Right atrium auricular region (tissue), 2 donors: ENCODE measurements at places on chromosomes 2 and 18. TPM values are rescaled to one million over a fixed set of nuclear protein-coding genes. Genes with fewer than 3 reads are reported as not detected.

TANC1 gene
- 58.9 TPM for total RNA-seq

PSMG2 gene
- 37.7 TPM for total RNA-seq

FAM237A gene
- not detected for total RNA-seq

TEKT4 gene
- total RNA-seq, result not detected

LINC00305 gene
- not detected for total RNA-seq

TWIST2 gene
- 6.2 TPM for total RNA-seq

IL1RN gene
- total RNA-seq, result 0.41 TPM

GKN2 gene
- total RNA-seq, result not detected

NEURL3 gene
- not detected for total RNA-seq

POU3F3 gene
- 0.79 TPM for total RNA-seq

- DNase-seq, result no peak
- no peak overlapping the region for H3K4me3 ChIP-seq
- H3K4me1 ChIP-seq, result no peaks in the 10 kb centered on the region
- no peak overlapping the region for H3K27ac ChIP-seq
- H3K27me3 ChIP-seq, result no peaks in the 10 kb centered on the region
- H3K36me3 ChIP-seq, result no peaks in the 10 kb centered on the region
These were observed 754.9 kb downstream of the SATB2 start for GRCh38 chr2:198702796-198703195.

DNA sequence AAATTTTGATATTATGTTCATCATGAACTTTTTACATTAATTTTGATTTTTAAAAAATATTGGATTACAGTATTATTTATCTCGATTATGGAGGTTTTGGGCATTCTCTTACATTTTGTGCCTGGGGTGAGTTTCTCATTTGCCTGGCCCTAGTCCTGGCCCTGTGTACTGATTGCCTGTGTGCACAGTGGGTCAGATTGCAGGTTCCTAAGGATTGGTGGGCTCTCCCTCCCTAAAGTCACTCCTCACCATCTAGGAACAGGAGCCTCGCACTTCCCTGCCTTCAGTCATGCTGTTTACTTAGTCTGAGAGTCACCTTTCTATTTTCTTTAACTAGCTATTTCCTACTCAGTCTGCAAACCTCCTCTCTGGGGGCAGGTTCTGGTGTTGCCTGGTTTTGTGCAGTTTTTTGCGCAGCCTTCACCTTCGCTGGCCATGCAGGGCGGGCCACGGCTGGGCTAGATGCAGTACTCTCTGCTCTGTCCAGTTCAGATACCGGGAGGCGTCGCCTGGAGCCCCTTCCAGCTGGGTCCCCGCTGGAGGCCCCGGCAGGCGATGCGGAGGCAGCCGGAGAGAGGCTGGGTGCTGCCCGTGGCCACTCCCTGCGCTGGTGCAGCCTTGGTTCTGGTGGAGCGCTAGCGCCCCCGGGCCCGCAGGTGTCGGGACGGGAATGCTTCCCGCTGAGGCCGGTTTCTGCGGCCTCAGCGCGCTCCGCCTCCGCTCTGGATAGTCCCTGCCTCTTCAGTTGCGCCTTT is 23.3 kb upstream of the MC5R start:
- H3K36me3 ChIP-seq, result no peaks in the 10 kb centered on the region
- H3K4me3 ChIP-seq, result peak overlapping the region; percentile 33
- DNase-seq, result peak; percentile 66

GRCh38 chr18:72119082-72119481 is 425.1 kb downstream of the CBLN2 start:
- H3K27me3 ChIP-seq, result no peaks in the 10 kb centered on the region
- DNase-seq, result no peak
- H3K4me1 ChIP-seq, result no peaks in the 10 kb centered on the region
- H3K4me3 ChIP-seq, result no peak overlapping the region

GRCh38 chr2:230423851-230424458 is 8.0 kb downstream of the SP100 start:
- no peak overlapping the region for H3K4me3 ChIP-seq
- no peaks in the 10 kb centered on the region for H3K27me3 ChIP-seq
- H3K36me3 ChIP-seq, result peaks cover 15% of the 10 kb centered on the region
- peaks cover 34% of the 10 kb centered on the region for H3K4me1 ChIP-seq
- H3K27ac ChIP-seq, result no peak overlapping the region

DNA sequence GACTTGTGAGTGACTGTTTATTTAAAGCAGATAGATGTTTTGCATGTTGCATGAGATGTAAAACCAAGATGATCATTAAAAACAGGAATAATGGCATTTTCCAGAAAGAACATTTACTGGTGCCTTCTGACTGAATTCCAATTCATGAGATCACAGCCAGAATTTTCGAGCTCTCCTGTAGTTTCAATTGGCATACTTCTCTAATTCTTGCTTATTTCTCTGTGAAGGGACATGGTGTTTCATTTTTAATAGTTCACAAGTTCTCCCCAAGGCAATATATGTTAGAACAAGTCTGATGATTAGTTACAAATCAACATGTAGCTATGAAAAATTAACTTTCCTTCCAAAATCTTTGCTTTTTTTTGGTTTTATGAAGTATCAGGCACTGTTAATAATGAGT is 105.7 kb downstream of the PDE1A start:
- no peak overlapping the region for H3K4me3 ChIP-seq
- no peak for DNase-seq
- no peaks in the 10 kb centered on the region for H3K36me3 ChIP-seq
- no peaks in the 10 kb centered on the region for H3K27me3 ChIP-seq

GRCh38 chr2:30601375-30601774 is 154.3 kb downstream of the LCLAT1 start:
- no peak overlapping the region for H3K27ac ChIP-seq
- no peak overlapping the region for H3K4me3 ChIP-seq
- DNase-seq, result no peak
- H3K27me3 ChIP-seq, result no peaks in the 10 kb centered on the region
- no peaks in the 10 kb centered on the region for H3K4me1 ChIP-seq

GRCh38 chr2:159449504-159450124 is 163.1 kb upstream of the WDSUB1 start:
- H3K36me3 ChIP-seq, result peaks cover 24% of the 10 kb centered on the region
- H3K27ac ChIP-seq, result no peak overlapping the region
- peaks cover 5% of the 10 kb centered on the region for H3K4me1 ChIP-seq
- no peaks in the 10 kb centered on the region for H3K27me3 ChIP-seq
- no peak for DNase-seq
- no peak overlapping the region for H3K4me3 ChIP-seq

- peak; percentile 18 for DNase-seq
- H3K36me3 ChIP-seq, result no peaks in the 10 kb centered on the region
- H3K27ac ChIP-seq, result no peak overlapping the region
These were observed 37.8 kb downstream of the CYP26B1 start for GRCh38 chr2:72109904-72110303.

- H3K4me1 ChIP-seq, result no peaks in the 10 kb centered on the region
- DNase-seq, result no peak
- no peaks in the 10 kb centered on the region for H3K36me3 ChIP-seq
- H3K27me3 ChIP-seq, result no peaks in the 10 kb centered on the region
- no peak overlapping the region for H3K27ac ChIP-seq
- no peak overlapping the region for H3K4me3 ChIP-seq
These were observed 12.7 kb upstream of the FHOD3 start for GRCh38 chr18:36284671-36285295.

DNA sequence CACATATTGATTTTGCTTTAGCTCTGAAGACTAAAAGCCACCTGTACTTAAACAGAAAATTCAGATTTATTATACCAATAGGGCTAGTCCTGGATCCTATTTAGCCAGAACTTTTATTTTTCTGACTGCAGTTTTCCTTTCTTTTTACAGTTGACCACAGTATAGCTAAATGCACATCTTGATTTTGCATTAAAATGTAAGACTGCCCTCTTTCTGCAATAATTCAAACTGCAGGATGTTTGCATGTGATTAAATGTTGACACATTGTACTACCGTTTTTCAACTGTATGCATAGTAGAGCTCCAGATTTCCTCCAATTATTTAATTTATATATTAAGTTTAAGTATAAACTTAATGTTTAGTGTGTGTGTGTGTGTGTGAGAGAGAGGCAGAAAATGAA is 1262.9 kb downstream of the SUCLG1 start:
- no peaks in the 10 kb centered on the region for H3K4me1 ChIP-seq
- no peak for DNase-seq
- no peaks in the 10 kb centered on the region for H3K36me3 ChIP-seq
- H3K27ac ChIP-seq, result no peak overlapping the region

DNA sequence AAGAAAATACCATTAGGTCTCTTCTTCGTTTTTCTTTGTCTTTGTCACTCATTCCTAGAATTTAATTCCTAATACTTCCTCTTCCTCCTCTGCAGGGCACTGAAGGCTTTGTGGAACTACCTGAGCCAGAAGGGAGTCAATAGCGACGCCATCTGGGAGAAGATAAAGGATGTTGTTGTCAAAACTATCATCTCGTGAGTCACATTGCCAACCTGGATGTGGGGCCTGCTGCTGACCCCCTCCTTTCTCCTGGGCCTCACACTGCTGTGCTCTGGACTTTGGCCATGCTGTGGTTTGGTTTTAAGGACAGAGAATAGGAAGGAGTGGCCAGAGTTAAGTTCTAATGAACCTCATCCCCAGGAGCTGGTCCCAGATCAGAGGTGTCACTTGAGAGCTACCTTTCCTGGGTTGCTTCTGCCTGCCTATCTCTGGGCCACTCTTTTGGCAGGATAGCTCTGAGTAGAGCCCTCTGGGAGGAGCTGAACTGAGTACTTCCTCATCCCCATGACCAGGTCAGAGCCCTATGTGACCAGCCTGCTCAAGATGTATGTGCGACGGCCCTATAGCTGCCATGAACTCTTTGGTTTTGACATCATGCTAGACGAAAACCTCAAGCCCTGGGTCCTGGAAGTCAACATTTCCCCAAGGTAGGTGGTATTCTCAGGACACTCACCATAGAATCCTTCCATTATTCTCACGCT is 33.1 kb upstream of the CYP27A1 start:
- no peak overlapping the region for H3K27ac ChIP-seq
- peaks cover 51% of the 10 kb centered on the region for H3K36me3 ChIP-seq
- H3K27me3 ChIP-seq, result no peaks in the 10 kb centered on the region
- peaks cover 19% of the 10 kb centered on the region for H3K4me1 ChIP-seq
- H3K4me3 ChIP-seq, result no peak overlapping the region

GRCh38 chr2:106343274-106343673 is 124.9 kb downstream of the RGPD3 start:
- H3K27ac ChIP-seq, result no peak overlapping the region
- no peaks in the 10 kb centered on the region for H3K4me1 ChIP-seq
- H3K4me3 ChIP-seq, result no peak overlapping the region
- H3K27me3 ChIP-seq, result no peaks in the 10 kb centered on the region

- H3K4me1 ChIP-seq, result no peaks in the 10 kb centered on the region
- no peak overlapping the region for H3K4me3 ChIP-seq
- DNase-seq, result no peak
- H3K27ac ChIP-seq, result no peak overlapping the region
These were observed 59.9 kb upstream of the PEX13 start for GRCh38 chr2:60957643-60958042.

- H3K4me1 ChIP-seq, result no peaks in the 10 kb centered on the region
- peaks cover 32% of the 10 kb centered on the region for H3K36me3 ChIP-seq
- no peaks in the 10 kb centered on the region for H3K27me3 ChIP-seq
- no peak for DNase-seq
- H3K27ac ChIP-seq, result no peak overlapping the region
These were observed 239.3 kb downstream of the TWIST2 start for GRCh38 chr2:239087046-239087710.

DNA sequence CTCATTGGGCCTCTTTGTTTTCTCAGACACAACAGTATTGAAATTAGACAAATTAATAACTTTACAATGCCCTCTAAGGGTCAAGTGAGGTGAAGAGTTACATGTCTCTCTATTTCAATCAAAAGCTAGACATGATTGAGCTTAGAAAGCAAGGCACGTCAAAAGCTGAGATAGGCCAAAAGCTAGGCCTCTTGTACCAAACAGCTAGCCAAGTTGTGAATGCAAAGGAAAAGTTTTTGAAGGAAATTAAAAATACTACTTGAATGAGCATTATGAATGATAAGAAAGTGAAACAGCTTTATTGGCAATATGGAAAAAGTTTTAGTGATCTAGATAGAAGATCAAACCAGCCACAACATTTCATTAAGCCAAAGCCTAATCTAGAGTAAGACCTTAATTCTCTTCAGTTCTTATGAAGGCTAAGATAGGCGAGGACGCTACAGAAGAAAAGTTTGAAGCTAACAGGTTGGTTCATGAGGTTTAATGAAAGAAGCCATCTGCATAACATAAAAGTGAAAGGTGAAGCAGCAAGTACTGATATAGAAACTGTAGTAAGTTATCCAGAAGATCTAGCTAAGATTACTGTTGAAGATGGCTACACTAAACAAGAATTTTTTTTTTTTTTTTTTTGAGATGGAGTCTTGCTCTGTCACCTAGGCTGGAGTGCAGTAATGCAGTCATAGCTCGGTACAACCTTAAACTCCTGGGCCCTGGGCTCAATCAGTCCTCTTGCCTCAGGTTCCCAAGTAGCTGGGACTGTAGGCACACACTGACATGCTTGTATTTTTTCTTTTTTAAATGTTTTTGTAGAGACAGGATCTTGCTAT is 65.5 kb downstream of the FAM117B start:
- no peaks in the 10 kb centered on the region for H3K27me3 ChIP-seq
- no peak overlapping the region for H3K27ac ChIP-seq
- no peak overlapping the region for H3K4me3 ChIP-seq
- no peak for DNase-seq
- no peaks in the 10 kb centered on the region for H3K36me3 ChIP-seq
- H3K4me1 ChIP-seq, result no peaks in the 10 kb centered on the region

GRCh38 chr18:13406736-13407135 is 188.2 kb downstream of the LDLRAD4 start:
- no peak overlapping the region for H3K27ac ChIP-seq
- DNase-seq, result no peak
- H3K27me3 ChIP-seq, result no peaks in the 10 kb centered on the region
- H3K36me3 ChIP-seq, result no peaks in the 10 kb centered on the region
- no peaks in the 10 kb centered on the region for H3K4me1 ChIP-seq

DNA sequence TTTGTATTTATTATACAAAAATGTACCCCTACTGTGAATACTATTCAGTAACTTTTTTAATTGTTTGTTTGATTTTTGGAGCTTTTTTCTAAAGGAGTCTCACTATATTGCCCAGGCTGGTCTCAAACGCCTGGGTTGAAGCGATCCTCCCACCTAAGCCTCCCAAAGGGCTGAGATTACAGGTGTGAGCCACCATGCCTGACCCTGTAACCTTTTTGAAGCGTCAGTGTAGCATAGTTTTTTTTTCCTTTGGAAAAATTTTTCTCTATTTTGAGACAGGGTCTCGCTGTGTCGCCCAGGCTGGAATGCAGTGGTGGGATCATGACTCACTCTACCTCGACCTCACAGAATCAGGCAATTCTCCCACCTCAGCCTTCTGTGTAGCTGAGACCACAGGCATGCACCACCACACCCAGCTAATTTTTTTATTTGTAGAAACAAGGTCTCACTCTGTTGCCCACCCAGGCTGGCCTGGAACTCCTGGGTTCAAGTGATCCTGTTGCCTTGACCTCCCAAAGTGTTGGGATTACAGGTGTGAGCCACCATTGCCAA is 2.0 kb downstream of the GMCL1 start:
- no peaks in the 10 kb centered on the region for H3K27me3 ChIP-seq
- H3K27ac ChIP-seq, result no peak overlapping the region
- no peaks in the 10 kb centered on the region for H3K4me1 ChIP-seq
- no peaks in the 10 kb centered on the region for H3K36me3 ChIP-seq
- no peak for DNase-seq

DNA sequence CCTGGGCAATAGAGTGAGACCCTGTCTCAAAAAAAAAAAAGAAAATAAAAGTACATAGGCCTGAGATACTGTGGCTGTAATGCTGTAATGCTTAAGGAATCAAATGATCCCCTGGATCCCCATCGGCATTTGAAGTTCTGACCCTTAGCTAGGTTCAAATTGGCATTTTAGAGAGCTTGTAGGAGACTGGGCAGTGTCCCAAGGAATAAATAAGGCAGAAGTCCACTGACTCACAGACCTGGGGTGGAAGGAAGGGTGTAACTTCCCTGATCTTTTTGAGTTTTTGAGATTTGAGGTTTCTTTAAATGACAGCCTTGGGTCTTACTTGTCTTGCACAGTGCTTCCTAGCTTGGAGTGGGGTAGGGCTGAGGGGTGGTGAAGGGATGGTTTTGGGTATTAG is 553.7 kb downstream of the SLC4A3 start:
- no peak for DNase-seq
- no peaks in the 10 kb centered on the region for H3K36me3 ChIP-seq
- no peaks in the 10 kb centered on the region for H3K4me1 ChIP-seq
- H3K4me3 ChIP-seq, result no peak overlapping the region
